ENCODE measurements at places on chromosomes 1 and 21.

DNA sequence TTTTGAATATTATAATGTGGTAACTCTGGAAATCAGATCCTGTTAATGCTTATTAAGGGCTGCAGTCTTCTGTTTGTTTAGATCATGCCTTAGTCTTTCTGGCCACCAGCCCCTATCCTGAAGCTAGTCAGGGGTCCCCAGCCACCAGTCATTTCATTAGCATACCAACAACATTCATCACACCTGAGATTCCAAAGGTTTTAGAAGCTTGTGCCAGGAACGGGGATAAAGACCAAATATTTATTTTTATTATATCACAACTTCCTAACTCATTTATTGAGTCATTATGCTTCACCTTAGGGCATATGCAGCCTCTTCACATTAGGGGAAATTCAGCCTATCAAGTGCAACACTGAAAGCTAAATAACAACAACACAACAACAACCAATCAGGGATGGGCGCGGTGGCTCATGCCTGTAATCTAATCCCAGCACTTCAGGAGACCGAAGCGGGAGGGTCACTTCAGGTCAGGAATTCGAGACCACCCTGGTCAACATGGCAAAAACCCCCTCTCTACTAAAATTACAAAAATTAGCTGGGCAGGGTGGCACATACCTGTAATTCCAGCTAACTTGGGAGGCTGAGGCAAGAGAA, 2.9 kb upstream of the PSEN2 start:
- no peak for DNase-seq

- no peak for DNase-seq
Observed at GRCh38 chr1:39632682-39633417, 6.6 kb downstream of the HEYL start.

DNA sequence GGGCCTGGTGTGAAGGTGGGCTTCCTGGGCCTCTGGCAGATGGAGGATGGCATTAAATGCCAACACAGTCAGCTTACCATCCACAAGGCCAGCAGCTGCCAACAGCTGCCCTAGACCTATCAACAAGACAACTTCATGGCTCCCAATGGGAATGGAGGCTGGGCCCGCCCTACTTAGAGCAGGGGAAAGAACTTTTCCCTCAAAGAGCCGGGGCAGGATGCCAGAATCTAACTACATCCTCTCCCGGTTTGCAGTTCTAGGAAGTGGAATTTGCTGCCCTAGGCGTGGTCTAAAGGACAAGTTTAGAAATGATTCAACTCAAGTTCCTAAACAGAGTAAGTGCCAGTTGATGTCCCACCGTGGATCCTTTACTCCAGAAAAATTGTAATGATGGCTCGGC, 13.1 kb downstream of the ICMT start:
- no peak for DNase-seq

- no peak for DNase-seq
Observed at GRCh38 chr1:54816951-54817350, 15.8 kb upstream of the TTC22 start.

- DNase-seq = no peak
Observed at GRCh38 chr21:31502537-31503143, 156.9 kb upstream of the SOD1 start.

DNA sequence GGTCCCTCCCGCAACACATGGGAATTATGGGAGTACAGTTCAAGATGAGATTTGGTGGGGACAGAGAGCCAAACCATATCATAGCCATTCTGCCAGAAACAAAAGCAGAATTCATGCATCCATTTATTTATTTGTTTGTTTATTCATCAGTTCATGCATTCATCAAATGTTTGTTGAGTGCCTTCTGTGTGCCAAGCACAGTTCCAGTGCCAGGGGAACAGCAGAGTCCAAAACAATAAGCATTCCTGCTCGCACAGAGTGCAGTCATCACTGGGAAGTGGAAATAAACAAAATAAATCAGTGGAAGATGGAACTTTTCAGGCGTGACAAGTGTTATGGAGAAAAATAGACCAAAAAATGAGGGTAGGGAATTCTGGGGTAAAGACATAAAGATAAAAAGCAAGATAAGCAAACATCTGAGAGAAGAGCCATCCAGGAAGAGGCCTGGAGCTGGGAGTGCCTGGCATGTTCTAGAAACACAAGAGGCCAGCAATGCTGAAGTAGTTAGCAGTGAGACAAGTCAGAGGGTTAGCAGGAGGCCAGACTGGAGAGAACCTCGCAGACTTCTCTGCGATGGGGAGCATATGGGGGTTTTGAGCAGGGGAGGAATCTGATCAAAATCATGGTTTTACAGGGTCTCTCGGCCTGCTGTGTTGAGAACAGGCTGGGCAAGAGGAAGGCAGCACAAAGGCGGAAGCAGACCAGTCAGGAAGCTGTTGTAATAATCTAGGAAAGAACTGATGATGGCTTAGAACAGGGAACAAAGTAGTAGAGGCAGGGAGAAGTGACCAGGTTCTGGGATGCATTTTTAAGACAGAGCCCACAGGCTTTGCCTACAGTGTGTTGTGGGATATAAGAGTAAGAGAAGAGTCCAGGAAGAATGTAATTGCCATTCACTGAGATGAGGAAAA, 113.2 kb downstream of the GLUL start:
- no peak for DNase-seq

DNA sequence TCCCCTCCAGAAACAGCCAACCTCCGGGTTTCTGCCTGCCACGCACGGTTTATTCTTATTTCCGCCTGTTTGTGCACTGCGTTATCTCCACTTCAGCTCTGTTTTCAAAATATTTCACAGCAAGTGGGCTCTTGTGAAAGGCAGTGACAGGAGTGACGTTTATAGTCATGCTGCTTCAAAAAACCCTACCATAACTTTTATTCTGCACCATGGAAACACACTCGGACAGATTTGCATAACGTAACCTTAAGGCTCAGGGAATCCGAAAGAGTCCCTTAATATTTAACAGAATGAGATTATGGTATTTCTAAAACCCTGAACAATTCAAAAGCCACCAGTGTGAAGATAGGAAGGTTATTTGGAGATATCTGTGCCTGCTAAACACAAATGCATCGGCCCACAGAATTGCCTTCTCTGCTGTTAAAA, 782 bp upstream of the SDE2 start:
- DNase-seq = no peak

DNA sequence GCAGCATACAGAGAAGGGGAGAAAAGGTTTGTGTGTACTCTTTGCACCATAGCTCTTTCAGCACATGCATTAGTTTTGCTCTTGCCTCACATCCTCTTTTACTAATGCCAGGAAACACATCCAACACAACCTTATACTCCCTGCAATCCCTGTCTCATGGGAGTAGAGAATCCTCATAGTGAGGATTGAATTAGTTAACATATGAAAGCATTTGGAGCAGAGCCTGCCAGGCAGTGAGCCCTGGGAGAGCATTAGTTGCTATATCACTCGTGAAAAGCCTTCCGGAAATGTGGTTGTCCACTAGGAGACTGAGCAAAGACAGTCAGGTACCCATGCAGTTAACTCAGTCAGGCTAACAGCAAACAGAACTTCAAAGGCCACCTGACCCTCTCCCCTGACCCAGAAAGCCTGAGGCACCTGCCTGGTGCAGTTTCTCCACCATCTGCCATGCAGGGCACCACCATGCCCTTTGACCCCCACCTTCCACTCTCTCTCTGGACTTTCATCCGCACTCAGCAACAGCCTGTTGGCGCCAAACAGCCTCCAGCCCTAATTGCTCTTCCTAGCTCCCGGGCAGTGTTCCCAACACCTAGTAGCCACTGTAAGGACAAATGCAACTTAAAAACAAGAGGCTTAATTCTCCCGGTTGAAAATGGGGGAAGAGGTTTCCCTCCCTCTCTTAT, 14.9 kb upstream of the AGT start:
- DNase-seq = no peak

DNA sequence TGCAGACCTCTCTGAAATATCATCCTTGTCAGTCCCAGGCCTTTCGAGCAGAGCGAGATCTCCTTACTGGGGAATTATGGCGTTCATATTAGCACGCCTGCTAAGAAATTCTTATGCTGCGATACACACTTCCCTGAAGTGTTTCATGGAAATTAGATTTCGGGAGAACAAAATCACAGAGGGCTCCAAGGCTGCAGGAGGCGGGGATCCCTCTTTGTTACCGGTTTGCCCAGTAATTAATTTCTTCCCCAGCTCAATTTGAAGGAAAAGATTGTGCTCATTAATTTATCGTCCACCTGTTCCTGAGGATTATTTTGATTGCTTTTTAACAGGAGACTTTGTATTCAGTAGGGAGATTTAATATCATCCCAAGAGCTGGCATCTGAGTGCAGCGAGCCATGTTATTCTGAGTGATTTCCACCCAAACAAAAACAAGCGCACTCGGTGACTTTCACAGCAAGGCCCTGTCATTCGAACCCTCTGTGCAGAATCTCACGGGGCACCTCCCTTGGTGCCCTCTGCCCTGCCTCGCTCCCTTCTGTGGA, 202.3 kb upstream of the GALNT2 start:
- peak; percentile 67 for DNase-seq

DNA sequence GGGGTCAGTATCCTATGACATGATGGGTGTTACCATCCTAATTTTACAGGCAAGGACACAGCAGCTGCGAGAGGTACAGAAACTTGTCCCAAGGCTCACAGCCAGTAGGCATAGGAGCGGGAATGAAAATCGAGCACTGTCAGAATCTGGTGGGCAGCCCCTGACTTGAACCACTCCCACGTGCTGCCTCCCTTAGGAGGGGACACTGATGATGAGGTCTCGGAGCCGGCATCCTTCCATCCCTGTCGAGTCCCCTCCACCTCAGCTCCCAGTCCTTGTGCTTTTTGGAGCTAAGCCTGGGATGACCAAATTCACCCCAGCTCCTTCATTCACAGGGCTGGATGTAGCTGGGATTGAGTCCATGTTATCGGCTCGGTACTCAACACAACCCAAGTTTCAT, 49.0 kb downstream of the B3GALT5 start:
- DNase-seq = no peak

DNA sequence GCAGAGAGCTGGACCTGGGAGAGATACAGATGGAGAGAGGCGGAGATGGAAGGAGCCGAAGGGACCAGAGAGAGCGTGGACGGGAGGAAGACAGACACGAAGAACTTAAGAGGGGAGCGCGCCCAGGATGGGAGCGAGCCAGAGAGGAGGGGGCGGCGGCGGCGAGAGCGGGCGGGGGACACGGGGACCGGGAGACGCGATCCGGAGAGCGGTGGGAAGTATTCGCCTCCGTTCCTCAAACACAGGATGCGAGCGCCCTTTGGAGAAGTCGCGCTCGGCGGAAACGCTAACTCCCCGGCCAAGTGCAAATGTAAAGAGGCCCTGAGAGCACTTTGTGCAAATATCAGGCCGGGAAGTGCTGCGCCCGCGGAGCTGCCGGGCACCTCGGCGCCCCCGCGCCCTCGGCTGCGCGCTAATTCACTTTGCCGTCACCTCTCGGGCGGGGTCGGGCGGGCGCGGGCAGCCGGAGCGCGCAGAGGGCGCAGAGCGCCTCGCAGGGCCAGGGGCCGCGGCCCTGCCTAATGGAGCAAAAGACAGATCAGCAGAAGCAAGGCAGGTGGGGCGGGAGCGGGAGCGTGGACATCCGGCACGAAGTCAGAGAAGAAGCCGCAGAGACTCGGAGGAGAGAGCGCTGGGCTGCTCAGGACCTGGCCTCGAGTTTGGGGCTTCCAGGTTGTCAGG, 281.2 kb downstream of the RRAGC start:
- DNase-seq = no peak

DNA sequence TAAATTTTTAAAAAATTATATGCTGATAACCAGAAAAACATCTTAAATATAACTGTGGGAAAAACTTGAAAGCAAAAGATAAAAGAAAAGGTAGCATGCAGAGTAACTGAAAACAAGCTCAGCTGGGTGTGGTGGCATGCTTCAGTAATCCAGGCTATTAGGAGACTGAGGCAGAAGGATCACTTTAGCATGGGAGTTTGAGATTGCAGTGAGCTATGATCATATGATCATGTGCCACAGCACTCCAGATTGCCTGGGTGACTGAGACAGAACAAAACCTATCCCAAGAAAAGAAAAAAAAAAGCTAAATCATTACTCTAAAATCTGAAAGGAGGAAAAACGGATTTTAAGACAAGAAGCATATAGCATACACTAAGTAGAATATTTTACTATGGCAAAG, 1624.0 kb downstream of the AMY1C start:
- no peak for DNase-seq

DNA sequence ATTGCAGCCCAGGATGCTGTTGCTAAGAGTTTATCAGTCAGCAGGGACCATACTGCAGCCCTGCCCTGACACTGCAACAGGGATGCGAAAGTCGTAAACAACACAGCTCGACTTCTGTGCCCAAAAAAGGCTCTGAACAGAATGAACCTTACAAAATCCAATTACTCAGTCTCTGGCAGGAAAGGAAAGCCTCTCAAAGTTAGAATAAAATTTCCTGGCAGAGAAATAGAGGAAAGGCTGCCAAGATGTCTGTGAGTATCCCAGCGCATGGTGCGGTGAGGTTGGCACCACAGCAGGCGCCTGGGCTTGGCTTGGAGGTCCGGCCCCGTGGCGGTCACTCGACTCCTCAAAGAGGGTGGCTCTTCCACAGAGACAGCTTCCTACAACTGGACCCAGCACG, 185.8 kb downstream of the PCP4 start:
- DNase-seq = no peak

DNA sequence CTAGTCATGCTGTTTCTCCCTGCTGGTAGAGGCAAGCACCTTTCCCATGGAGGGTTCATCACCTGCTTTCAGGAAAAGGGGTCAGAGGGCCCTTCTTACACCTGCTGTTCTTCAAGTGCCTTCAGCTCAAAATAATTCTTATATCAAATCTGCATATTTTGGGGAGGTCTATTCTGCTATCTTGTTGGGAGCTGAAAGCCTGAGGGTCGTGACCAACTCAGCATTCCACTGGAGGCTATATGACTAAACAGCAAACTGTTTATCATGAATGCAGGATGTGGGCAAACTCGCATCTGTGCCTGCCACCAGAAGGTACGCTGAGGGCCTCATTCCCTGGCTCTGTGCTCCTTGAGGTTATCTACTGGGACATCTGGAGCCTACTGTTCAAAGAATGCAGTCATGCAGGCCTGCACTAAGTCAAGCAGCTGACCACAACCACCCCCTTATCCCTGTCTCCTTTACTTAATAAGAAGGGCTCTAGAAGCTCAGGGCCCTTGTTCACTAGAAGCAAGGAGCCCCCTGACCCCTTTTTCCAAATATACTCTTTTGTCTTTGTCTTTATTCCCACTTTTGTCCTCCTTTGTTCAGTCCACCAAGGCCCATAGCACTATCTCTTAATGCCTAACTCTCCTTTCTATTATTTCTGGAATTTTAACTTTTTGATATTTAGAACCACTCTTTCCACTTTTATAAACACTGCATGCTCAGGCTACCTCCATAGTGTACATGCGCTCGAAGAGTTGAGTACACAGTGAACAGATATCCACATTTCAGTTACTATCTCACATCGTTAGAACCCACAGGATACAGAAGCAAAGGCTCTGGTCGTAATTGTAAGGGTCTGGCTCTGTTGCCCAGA, 4.5 kb upstream of the TRIM17 start:
- no peak for DNase-seq
